ENCODE measurements at places on chromosomes 16 and 17.

DNA sequence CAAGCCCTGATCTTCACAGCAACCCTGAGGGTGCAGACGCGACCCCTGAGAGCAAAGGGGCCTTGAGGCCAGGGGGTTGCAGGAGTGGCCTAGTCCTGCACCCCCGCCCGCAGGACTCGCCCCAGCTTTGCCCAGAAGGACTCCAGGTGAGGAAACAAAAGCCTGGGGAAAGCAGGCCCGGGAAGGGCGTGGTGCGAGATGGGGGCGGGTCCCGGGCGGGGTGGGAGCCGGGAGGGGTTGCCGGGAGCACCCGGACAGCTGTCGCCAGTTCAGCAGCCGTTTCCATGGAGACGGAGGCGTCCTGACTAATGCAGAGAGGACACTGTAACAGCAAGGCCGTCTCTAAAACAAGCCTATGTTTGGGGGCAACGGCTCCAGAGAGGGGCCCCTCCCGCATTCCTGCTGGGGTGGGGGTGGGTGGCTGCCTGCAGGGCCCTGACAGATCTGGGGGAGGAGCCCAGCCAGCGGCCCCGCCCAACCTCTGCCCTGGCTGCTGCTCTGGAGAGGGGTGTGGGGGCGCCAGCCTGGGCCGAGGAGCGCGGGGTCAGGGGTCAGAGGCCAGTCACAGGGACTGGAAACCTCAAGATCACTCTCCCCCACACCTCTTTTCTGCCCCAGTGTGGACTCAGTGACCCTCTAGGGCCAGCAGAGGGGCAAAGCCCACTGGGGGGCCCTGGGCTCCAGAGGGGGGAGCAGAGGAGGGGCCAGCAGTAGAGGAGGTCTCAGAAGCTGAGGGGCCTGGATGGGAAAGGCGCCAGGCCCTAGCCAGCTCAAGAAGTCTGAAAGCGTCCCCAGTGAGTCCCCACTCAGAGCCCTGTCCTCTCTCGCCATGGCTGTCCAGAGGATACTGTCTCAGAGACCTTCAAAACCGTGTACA, 3.1 kb upstream of the TPPP3 start:
- DNase-seq = peak; percentile 84

DNA sequence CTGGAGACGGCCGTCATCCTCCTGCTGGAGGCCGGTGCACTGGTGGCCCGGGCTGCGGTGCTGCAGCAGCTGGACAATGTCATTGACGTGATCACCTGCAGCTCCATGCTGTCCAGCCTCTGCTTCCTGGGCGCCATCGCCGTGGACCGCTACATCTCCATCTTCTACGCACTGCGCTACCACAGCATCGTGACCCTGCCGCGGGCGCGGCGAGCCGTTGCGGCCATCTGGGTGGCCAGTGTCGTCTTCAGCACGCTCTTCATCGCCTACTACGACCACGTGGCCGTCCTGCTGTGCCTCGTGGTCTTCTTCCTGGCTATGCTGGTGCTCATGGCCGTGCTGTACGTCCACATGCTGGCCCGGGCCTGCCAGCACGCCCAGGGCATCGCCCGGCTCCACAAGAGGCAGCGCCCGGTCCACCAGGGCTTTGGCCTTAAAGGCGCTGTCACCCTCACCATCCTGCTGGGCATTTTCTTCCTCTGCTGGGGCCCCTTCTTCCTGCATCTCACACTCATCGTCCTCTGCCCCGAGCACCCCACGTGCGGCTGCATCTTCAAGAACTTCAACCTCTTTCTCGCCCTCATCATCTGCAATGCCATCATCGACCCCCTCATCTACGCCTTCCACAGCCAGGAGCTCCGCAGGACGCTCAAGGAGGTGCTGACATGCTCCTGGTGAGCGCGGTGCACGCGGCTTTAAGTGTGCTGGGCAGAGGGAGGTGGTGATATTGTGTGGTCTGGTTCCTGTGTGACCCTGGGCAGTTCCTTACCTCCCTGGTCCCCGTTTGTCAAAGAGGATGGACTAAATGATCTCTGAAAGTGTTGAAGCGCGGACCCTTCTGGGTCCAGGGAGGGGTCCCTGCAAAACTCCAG, 1.1 kb downstream of the MC1R start:
- no peak for DNase-seq

- DNase-seq = no peak
Observed at GRCh38 chr16:79790854-79791253, 190.3 kb upstream of the MAF start.

- no peak for DNase-seq
Observed at GRCh38 chr17:5770441-5771270, 186.3 kb upstream of the NLRP1 start.

DNA sequence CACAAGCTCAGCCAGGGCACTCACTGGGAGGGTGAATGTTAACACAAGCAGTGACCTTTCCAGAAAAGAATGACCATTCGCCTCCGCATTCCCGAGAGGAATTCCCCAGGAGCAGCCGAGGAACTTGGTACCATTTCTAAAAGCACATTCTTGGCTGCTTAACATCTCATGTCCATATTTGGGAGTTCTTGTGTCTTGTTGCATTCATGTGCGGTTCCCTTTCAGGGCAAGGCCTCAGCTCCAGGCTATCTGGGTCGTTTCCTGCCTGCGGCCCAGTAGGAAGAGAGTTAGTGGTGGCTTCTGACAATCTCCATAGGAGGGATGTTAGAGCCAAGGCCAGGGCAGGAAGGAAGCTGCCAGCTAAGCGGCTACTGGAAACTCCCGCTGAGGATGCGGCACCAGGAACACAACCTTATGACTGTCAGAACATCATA, 27.8 kb upstream of the MEAK7 start:
- DNase-seq = peak; percentile 55

DNA sequence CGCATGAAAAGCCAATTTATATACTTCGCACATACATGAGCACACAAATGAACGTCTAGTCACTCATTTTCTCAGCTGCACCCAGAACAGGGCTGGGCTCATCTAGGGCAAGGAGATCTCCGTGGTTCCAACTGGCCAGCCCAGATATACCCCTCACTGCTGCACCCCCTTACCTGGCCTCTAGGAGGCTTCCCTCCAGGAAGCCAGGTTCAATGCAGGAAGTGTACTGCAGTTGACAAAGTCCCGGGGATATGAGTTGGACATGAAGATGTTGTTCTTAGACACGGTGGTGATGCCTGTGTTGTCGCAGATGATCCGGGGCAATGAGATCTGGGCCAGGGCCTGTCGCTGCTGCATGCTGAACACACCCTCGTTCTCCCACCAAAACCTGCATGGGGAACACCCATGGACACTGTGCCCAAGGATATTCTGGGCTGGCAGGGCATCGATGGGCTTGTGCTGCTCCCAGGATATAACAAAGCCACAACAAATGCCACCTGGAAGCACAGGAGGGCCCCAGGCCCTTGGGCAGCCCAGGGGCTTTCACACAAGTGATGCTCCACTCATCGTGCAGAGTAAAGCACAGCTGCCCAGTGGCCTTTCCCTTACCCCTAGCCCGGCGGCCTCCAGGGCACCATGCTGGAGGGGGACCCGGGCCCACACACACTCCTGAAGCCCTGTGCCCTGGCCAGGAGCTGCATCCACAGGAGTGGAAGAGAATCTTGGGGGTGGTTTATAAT, 10.1 kb downstream of the MPO start:
- DNase-seq = no peak

DNA sequence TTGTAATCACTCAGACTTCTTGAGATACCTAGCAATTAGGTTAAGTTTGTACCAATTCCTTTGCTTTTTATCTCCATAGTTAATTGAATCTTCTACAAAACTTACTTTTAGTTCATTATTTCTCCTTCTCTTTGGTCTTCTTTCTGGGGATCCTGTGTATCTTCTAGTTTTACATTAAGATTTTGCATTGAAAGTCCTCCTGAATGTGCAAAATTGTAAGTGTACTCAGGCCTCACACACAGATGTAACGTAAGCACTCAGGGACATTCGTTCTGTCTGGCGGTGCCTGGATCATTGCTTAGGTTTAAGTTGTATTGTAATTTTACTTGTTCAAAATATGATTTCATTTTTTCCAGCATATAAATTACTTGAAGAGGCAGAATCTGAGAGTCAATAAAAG, 222.6 kb upstream of the CPHXL start:
- DNase-seq = no peak

- DNase-seq = peak; percentile 26
Observed at GRCh38 chr16:24580665-24581064, 41.3 kb downstream of the RBBP6 start.

DNA sequence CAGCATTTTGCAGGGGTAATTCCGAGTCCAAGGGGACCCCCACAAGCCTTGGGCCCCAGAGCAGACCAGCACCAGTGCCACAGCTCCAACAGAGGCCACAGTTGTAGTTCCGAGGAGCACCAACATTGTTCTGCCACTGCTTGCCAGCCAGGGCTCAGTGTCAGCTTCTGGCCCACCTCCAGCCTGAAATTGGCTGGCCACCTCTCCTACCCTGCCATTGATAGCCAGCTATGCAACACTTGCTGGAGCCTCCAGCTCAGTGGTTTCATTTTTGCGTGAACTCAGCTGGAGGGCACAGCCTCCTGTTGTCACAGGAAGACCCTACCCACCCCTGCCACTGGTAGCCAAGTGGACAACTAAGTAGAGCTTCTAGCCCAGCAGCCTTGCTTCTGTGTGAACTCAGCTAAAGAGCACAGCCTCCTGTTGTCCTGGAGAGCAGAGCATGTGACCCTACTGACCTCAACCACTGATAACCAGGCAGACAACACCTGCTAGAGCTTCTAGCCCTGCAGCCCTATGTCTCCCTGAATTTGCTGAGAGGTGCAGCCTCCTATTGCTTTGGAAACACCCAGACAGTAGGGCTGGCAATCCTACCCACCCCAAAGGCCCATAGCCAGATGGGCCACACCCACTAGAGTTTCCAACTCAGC, 24.9 kb downstream of the HYDIN start:
- DNase-seq = no peak

GRCh38 chr17:29124135-29124924, 55.9 kb downstream of the MYO18A start:
- DNase-seq = peak; percentile 80

DNA sequence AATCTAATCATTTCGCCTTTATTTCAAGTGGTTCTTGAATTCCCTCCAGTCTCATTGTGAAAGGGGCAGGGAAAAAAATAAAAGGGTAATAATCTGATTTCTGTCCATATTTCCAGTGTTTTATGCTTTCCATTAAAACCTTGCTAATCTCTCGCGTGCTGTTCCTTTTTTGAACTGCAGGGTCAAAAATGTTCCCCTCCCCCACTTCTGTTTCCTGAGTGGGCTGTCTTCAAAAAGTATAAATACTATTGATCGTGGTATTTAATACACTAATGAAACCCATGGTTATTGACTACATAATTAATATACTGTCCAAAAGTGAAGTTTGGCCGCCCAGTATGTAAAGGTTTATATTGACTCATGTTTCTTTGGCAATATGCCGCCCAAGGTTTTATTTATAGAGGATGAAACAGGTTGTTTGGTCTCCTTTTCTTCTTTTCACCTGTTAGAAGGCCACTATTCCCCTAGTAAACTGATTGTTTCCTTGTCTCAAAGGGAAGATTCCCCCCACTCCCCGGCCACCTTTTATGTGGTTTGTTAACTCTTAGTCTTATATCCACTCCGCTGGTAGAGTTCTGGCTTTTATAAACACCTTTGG, 69.7 kb downstream of the RPA1 start:
- DNase-seq = no peak

- no peak for DNase-seq
Observed at GRCh38 chr17:60371818-60372510, 20.0 kb downstream of the USP32 start.

GRCh38 chr16:30186782-30187555, 3.6 kb downstream of the CORO1A start:
- DNase-seq = peak; percentile 46

GRCh38 chr16:30922420-30922959, 882 bp upstream of the FBXL19 start:
- DNase-seq = peak; percentile 92

DNA sequence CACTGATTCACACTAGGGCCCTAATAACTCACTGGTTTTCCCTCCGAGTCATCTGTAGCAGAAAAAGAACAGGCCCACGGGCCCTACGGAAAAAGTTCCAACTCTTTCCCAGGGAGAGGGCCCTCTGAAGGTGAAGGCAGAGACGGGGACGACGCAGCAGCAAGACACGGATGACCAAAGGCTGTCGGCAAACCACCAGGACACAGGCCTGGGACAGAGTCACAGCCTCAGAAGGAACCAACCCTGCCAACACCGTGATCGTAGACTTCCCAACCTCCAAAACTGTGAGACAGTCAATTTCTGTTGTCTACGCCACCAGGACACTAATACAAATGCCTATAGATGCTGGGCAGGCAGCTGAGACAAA, 5.2 kb upstream of the SPHK1 start:
- DNase-seq = no peak

- no peak for DNase-seq
Observed at GRCh38 chr16:64171632-64172031, 950.2 kb downstream of the CDH11 start.

GRCh38 chr17:50935221-50935995, 69.3 kb upstream of the TOB1 start:
- peak; percentile 75 for DNase-seq

DNA sequence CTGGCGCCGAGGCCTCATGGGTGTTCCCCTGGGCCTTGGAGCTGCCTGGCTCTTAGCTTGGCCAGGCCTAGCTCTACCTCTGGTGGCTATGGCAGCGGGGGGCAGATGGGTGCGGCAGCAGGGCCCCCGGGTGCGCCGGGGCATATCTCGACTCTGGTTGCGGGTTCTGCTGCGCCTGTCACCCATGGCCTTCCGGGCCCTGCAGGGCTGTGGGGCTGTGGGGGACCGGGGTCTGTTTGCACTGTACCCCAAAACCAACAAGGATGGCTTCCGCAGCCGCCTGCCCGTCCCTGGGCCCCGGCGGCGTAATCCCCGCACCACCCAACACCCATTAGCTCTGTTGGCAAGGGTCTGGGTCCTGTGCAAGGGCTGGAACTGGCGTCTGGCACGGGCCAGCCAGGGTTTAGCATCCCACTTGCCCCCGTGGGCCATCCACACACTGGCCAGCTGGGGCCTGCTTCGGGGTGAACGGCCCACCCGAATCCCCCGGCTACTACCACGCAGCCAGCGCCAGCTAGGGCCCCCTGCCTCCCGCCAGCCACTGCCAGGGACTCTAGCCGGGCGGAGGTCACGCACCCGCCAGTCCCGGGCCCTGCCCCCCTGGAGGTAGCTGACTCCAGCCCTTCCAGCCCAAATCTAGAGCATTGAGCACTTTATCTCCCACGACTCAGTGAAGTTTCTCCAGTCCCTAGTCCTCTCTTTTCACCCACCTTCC, 7.9 kb downstream of the HIRIP3 start:
- no peak for DNase-seq

DNA sequence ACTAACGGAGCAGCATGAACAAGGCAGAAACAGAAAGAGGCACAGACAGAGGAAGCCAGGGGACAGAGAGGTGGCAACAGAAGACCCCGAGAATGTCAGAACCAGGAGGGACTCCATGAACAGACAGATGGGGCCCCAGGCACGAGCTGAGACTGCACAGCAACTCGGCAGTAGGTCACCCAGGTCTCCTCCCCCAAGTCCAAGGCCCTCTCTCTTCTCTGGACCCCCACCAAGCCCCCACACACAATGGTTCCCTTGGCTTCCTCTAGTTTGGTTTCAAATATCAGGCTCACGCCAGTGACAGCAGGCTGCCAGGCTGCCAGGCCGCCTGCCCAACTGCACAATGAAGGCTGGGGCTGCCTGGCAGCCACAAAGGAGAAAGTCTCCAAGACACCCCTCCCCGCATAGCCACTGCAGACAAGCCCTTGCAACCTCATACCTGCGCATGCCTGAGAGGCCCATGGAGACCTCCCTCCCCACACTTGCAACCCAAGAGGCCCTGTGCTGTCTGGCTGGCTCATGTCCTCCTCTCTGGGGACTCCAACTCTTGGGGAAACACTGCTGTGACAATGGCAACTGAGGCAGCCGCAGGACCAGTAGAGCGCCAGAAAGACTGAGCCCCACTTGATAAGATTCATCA, 54.8 kb downstream of the PIMREG start:
- DNase-seq = no peak

GRCh38 chr16:64013856-64014255, 1108.0 kb downstream of the CDH11 start:
- no peak for DNase-seq
